Osteoblast (primary cell): ENCODE measurements at places on chromosomes 16 and 17. TPM values are rescaled to one million over a fixed set of nuclear protein-coding genes. Genes with fewer than 3 reads are reported as not detected.
A peak's percentile ranks its signal among the peaks of the same experiment; 100 is the strongest.

YBX2 gene
- total RNA-seq: under 0.01 TPM in 1 of 2 replicates, not detected in the other

DNA sequence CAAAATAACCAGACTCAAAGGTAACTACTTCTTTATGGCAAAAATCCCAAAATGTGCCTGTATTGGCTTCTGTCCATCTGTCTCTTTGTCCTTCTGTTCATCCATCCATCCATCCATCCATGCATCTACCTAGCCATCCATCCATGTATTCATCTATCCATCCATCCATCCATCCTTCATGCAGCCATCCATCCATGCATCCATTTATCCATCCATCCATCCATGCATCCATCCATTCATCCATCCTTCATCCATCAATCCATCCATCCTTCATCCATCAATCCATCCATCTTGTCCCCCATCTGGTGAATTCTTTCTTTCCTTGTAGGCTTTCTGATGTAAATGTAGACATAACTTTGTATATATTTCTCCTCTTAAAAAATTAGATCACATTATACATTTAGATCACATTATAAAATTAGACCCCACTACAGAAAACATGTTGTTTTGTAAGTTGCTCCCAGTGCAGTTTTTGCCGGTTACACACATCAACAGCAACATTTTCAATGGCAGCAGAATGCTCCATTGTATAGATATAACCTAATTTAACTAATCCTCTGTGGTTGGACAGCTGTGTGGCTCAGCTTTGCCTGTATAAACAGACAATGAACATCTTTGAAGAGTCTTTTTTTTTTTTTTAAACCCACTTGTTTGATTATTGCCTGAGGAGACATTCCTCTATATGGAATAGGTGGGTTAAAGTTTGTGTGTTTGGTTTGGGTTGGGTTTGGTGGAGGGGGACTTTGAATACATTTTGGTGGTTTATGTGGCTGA lies 72.0 kb downstream of the MSI2 start:
- H3K36me3 ChIP-seq: no peaks in the 10 kb centered on the region
- H3K4me1 ChIP-seq: no peaks in the 10 kb centered on the region
- no peak overlapping the region for H3K4me3 ChIP-seq
- no peaks in the 10 kb centered on the region for H3K27me3 ChIP-seq

DNA sequence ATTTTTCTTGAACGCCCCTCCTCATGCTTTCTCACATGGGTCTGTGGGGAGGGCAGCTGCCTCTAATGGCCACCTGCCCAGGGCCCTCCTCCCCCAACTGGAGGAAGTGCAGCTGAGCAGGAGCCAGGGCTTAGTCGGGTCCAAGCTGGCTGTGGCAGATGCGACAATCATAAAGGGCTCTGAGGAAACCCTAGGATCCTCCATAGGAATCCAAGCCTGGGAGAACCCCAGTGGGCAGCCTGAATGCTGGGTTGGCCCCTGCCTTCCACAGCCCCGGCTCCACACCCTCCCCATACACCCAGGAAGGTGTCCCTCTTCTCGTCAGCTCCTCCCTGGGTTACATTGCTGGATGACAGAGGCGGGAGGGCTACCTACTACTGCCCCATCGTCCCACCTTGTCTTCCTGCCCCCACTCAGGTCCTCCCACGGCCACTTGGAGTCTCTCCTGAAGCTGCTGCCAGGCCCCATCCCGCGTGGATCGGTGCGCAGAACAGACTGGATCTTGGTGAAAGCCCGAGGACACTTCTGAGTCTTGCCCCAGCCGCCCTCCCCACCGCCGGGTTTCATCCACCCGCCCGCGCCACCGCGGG lies 15.6 kb upstream of the CBFB start:
- H3K4me3 ChIP-seq: peak overlapping the region; percentile 68
- no peaks in the 10 kb centered on the region for H3K27me3 ChIP-seq
- DNase-seq: peak; percentile 78
- peaks cover 12% of the 10 kb centered on the region for H3K4me1 ChIP-seq
- no peak overlapping the region for H3K27ac ChIP-seq
- no peaks in the 10 kb centered on the region for H3K36me3 ChIP-seq

DNA sequence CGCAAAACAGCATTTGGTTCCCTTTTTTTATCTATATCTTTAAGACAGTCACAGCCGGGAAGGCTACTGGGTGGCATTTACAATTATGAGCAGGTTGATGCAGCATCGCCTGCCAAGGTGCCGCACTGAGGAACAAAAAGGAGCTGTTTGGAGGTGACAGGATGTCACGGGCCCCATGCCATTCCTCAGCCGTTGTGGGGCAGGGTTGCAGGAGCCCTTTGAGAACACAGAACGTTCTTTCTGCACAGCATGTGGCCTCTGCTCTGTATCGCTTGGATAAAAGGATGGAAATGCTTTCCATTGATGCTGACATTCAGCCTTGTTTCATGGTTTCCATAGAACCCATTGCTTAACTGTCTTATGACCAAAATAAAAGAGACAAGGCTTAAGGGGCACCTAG lies 141.9 kb upstream of the CDH5 start:
- peaks cover 12% of the 10 kb centered on the region for H3K4me1 ChIP-seq
- no peak overlapping the region for H3K27ac ChIP-seq
- H3K36me3 ChIP-seq: no peaks in the 10 kb centered on the region
- DNase-seq: no peak
- no peaks in the 10 kb centered on the region for H3K27me3 ChIP-seq

GRCh38 chr16:28932339-28933141 lies 769 bp downstream of the CD19 start:
- peaks cover 5% of the 10 kb centered on the region for H3K4me1 ChIP-seq
- no peak overlapping the region for H3K27ac ChIP-seq
- H3K27me3 ChIP-seq: no peaks in the 10 kb centered on the region
- H3K36me3 ChIP-seq: no peaks in the 10 kb centered on the region
- peak; percentile 62 for DNase-seq

DNA sequence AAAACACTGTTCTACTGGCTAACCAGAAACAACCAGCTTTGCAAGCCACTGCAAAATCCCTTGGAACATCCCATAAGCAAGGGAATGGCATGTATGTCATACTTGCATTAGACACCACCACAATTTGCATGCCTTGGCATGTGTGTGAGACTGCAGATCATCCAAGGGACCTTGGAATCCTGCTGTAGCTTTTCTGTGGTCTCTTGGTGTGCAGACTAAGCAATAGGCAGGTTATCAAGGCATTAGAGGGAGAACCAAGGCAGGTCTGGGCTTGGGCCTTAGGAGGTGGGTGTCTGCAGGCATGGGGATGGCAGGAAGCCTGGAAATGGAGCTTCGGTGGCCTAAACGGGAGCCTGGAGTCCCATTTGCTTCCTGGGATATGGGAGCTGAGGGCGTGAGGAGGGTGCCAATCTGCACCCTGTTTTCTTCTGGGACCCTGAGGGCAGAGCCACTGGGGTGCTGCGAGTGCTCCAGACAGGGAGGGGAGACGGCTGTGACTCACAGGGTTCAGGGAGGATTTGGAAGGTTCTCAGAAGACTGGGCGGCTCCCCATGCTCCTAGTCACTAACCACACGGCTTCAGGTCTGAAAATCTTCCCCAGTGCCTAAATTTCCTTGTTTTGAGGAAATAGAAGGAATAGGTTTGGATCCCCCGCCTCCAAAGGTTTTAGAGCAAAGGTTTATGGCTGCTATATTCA lies 36.6 kb downstream of the FAM20A start:
- H3K4me1 ChIP-seq: no peaks in the 10 kb centered on the region
- DNase-seq: no peak
- no peaks in the 10 kb centered on the region for H3K36me3 ChIP-seq
- H3K4me3 ChIP-seq: no peak overlapping the region
- no peaks in the 10 kb centered on the region for H3K27me3 ChIP-seq
- H3K27ac ChIP-seq: no peak overlapping the region

AOC3 gene
- total RNA-seq: under 0.01 TPM in 1 of 2 replicates, not detected in the other

PRSS27 gene
- total RNA-seq: 1.5 and 2.5 TPM in 2 replicates
